ENCODE measurements at places on chromosomes 1 and 21. TPM values are rescaled to one million over a fixed set of nuclear protein-coding genes. Genes with fewer than 3 reads are reported as not detected.

DNA sequence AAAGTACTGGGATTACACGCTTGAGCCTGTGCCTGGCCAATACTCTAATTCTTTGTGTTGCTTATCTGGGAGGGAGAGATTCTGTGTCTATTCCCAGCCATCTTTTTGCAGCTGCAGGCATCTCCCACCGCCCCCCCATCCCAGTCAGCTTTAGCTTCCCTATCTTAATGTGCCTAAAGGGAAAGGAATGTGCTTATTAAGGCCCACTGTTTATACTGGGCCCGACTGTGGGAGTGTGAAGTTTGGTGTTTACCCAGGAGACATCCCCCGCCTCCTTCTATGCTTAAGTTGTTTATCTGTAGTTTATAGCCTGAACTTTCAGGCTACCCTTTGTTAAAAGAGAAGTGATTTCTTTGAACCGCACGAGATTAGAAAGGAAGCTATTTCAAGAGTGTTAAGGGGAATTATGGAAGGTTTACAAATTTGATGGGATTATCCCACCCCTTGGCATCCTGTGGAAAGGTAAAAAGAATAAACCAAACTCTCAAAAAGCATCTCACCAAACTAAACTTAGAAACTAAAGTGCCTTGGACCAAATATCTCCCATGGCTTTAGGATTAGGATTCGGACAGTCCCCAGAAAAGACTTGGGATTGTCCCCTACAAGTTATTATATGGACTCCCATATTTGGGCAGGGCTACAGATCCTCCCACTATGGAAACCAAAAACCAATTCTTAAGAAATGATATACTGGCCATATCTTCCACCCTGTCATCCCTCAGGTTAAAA lies 25.5 kb upstream of the ZNF496 start:
- DNase-seq = no peak

DNA sequence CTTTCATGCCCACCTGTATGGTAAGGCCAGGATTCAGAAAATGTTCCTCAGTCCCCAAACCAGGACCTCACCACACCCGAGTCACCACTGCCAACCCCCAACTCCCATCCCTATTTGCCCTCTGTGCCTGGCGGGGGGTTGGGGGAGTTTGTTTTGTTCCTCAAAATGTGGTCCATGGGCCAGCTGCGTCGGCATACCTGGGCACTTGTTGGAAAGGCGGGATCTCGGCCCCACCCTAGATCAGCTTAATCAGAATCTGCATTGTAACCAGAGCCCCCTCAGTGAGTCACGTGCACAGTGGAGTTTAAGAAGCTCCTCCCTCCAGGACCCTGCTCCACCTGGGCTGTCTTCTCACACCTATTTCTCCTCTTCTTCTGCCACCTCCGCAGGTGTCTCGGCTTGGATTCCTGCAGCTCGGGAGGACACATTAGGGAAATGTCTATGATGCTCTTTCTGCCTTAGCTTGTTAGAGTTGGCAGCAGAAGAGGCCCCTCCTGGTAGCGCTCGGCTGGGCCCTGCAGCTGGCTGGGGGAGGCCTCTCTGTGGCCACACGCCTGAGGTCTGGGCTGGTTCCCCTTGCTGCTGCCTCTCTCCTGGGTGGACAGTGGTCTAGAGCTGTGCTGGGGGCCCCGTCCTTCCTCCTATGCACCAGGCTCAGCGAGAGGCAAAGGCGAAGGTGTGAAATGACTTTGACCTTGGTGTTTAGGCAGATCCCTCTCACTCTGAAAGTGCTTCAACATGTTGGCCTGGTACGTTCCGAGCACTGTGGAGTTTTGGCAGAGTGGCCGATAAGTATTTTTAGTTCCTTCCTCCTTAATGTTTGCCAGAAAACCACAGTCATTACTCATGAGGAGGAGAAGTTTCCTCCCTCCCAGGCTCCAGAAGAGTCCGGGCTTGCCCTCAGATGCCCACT lies 41.8 kb upstream of the CAMTA1 start:
- DNase-seq = no peak

GRCh38 chr1:233667741-233668140 lies 53.8 kb downstream of the KCNK1 start:
- DNase-seq = no peak

GRCh38 chr1:167881069-167881468 lies 32.9 kb downstream of the ADCY10 start:
- no peak for DNase-seq

IFI16 gene
- total RNA-seq = 104 TPM

LRRC39 gene
- 1.0 TPM for total RNA-seq

All from omental fat pad (tissue), 4 donors.